ENCODE measurements at places on chromosomes 2 and 18.
A peak's percentile ranks its signal among the peaks of the same experiment; 100 is the strongest.

DNA sequence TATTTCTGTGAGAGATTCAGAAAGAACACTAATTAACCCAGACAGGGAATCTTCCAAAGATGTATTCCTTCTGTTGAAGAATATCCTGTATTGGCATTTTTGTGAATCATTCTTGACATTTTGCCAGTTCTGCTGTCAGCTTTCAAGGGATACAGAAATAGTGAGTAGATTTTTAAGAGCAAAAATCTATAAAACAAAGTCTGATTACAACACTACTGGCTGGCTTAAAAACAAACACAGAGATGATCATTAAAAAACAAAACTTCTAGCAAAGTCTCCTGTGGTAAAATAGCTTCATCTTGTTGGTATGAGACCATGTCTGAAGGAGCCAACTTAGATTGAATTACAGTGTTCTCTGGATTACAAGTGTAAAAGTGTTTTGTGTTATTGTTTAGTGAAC lies 866.3 kb upstream of the KLHL29 start:
- DNase-seq: peak; percentile 11

GRCh38 chr2:21772624-21773023 lies 648.9 kb downstream of the TDRD15 start:
- DNase-seq: peak; percentile 83

GRCh38 chr2:104233591-104233990 lies 620.3 kb upstream of the POU3F3 start:
- peak; percentile 1 for DNase-seq

DNA sequence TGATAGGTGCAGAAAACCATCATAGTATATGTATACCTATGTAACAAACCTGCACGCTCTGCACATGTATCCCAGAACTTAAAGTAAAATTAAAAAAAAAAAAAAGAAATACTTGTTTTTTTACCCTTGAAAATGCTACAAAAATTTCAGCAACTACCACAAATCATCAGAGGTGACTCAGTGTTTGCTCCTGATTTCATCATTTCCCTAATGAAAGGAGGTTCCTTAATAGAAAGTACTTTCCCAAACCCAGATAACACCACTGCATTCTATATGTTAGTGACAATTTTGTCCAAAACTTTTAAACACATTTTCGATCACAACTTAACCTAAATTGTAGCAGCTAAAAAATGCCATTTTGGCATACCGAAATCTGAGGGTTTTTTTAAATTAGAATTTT lies 163.3 kb downstream of the SLC39A10 start:
- DNase-seq: peak; percentile 83

DNA sequence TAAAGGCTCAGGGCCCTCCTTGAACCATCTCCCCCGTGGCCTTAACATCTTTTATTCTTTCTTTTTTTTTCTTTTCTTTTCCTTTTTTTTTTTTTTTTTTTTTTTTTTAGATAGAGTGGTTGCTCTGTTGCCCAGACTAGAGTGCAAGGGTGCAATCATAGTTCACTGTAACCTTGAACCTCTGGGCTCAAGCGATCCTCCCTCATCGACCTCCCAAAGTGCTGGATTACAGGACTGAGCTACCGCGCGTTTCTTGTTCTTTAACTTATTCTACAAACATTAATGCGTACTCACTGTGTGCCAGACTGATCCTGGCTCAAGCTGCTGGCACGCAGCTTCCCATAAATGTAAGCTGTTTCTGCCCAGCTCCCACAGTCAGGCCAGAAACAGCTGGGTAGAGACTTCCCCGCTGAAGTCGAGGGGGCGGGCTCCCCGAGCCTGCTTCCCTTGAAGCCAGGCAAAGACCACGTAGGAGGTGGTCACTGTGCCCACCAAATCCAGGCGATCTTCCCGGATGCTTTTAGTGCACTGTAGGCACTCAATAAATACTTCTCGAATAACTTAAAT lies 29.2 kb upstream of the ATP6V1B1 start:
- no peak for DNase-seq

DNA sequence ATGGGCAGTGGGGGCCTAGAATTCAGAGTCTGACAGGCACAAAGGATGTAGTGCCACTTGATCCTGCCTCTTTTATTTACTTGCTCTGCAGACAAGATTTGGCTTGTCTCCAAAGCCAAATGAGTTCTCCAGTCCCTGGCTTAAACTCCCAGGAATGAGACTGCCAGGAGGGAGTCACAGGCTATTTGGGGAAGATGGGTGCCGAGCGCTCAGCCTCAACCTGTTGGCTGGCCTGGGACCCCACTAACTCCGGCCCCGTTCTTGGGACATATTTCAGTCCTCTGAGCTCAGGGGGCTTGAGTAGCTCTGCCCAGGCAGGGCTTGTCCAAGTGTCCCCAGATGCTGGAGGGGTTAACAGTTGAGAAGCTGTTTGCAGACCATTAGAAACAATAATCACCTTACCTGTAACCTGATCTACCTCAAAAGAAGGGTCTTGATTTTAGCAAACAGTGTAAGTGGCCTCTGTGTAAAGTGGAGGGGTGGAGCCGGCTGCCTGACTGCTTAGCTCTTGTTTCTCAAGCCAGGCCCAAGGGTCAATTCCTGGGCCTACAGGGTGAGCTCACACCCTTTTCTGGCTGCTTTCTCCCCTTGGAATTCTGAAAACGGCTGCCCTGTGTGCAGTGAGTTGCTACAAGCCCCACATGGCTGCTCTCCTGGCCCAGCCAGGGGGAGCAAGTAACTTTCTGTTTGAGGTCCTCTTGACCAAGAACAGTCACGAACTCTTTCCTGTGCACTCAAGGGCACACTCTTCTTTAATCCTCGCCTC lies 27.1 kb upstream of the FZD5 start:
- DNase-seq: peak; percentile 35

DNA sequence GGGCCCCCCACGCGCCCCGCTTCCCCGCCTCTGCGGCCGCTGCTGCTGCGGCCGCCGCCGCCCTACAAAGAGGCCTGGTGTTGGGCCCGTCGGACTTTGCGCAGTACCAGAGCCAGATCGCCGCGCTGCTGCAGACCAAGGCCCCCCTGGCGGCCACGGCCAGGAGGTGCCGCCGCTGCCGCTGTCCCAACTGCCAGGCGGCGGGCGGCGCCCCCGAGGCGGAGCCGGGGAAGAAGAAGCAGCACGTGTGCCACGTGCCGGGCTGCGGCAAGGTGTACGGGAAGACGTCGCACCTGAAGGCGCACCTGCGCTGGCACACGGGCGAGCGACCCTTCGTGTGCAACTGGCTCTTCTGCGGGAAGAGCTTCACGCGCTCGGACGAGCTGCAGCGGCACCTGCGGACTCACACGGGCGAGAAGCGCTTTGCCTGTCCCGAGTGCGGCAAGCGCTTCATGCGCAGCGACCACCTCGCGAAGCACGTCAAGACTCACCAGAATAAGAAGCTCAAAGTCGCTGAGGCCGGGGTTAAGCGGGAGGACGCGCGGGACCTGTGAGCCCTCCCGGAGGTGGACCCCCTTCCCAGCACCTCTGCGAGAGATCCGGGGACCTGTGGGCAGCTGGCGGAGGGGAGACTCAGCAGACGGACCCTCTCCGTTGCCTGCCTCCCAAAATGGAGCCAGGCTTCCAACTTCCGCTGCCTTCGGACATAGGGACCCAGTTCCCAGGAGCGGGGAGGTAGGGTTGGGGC lies 1.9 kb downstream of the SP5 start:
- DNase-seq: peak; percentile 35

GRCh38 chr18:36706134-36706881 lies 122.5 kb downstream of the TPGS2 start:
- peak; percentile 69 for DNase-seq

- no peak for DNase-seq
Observed at GRCh38 chr2:9883897-9884296, 40.6 kb downstream of the TAF1B start.

GRCh38 chr2:139033300-139033699 lies 253.1 kb upstream of the NXPH2 start:
- DNase-seq: peak; percentile 78

DNA sequence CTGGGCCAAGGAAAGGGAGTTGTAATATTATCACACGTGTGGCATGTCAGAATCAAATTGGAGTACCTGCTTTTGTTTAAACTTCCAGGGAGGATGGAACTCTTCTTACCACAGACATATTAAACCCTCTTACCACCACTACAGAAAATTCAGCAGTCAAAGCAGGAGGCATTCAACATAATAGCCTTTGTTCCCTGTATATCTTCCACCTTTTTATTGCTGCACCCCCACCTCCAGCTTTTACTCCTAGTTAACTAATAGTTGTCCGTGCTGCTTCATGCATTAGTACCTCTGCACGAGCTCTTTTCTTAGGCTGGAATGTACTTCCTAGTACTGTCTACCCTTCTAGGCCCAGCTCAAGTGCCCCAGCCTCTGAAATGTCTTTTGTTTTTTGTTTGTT lies 14.9 kb upstream of the NR4A2 start:
- no peak for DNase-seq

DNA sequence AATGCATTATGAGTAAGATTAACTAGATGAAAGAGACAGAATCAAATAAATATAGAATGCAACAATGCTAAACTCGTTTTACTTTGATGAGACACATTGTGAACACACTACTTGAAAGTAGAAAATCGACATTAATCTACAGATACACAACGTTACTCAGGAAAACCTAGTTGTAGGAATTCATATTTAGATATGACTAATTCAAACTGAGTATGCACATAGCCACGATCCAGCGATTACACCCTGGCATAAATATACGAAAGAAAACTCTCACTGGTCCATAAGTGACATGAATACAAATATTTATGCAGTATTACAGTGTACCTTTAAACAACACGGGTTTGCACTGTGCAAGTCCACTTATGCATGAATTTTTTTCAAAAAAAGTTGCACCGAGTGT lies 485.6 kb downstream of the TMX3 start:
- no peak for DNase-seq

DNA sequence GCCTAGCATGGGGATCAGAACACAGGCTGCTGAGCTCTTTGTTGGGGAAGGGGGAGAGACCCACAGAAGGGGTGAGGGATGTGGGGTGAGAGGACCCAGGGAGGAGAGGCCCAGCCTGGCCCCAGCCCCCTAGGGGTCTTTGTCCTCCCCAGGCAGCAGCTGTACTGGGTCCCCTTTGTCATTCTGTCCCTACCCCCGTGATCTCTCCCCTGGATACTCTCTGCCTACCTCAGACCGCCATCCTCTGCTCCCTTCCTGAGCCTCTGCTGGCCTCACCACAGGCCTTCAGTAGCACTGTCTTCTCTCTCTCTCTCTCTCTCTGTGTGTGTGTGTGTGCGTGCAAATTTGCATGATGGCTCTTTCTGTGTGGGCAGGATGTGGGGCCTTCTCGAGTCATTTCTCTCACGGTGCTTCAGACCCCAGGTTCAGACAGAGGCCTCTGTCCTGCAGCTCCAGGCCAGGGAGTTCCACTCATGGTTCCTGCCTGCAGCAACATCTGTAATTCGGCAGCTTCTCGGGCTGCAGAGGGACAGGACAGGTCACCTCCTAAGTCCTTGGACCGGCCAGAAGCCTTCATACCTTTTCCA lies 1.4 kb downstream of the PSD4 start:
- peak; percentile 22 for DNase-seq

DNA sequence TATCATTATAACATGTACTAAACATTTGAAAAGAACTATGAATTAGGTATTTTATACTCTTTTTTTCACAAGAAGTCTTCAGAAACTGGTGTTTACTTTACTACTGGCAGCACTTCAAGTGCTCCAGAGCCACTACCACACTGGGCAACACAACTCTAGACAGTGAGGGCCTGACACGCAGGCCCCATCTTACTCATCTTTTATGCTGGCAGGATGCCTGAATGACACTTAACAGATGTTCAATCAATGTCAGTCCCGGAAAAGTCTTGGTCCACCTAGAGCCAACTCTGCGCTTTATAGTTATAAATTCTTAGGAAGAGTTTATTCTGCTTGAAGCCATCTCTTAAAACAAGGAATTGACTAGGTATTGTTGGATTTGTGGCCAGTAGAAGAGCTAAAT lies 8.7 kb upstream of the WIPF1 start:
- DNase-seq: peak; percentile 94

- DNase-seq: no peak
Observed at GRCh38 chr2:74498500-74499266, 720 bp downstream of the LBX2 start.

DNA sequence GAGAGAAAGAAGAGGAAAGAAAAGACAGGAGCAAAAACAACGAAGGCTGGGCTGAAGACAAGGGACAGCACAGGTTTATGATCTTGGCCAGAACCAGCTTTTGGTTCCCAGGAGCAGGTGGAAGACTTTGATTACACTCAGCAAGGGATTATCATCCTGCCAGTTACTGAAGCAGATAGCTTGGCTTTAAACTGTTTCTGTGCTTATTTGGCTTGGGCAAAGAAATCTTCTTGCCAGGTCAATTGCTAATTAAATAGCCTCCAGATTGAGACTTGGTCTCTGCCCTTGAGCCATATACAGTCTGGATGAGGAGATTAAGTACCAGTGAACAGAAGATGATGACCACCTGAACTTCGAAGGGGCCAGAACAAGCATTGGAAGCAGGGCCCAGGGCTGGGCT lies 22.3 kb upstream of the GRP start:
- DNase-seq: no peak

GRCh38 chr2:25062511-25062917 lies 20.6 kb downstream of the EFR3B start:
- DNase-seq: no peak

- peak; percentile 27 for DNase-seq
Observed at GRCh38 chr2:112884869-112885505, 26.0 kb upstream of the IL37 start.

DNA sequence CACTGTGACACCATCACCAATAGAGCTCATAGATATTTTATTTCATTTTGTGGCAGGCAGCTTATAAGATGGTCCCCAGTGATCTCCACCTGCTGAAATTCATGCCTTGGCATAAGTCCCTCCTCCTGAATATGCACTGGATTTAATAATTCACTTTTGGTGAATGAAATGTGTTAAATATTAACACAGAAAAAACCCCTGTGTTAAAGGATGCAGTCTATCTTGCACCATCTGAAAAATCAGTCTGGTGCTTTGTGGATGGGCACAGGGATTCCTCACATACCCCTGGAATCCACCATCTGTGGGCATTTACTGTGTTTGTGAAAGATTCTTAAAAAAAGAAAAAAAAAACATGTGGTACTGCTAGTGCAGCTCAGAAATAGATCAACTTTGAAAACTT lies 26.1 kb upstream of the WIPF1 start:
- DNase-seq: no peak

GRCh38 chr2:212628586-212628985 lies 90.0 kb upstream of the ERBB4 start:
- no peak for DNase-seq

DNA sequence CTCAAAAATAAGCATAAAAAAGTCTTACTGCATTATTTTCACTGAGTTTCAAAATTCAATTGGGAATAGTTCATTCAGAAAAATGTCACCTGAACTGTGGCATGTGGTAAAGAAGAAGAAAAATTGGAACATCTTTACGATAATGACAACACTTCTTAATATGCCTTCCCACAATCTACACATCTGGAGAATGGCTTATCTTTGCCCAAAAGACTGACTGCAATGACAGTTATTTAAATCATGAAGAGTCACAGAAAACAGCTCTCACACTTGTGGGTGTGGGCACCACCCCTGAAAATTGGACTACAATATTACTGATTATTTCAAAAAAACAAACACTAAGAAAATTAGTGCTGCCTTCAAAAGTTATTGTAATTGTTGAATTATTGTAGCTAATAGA lies 152.3 kb downstream of the USP34 start:
- DNase-seq: no peak

Measured in fibroblast of skin of right biceps (primary cell).